ENCODE measurements at places on chromosomes 5 and 9.

DNA sequence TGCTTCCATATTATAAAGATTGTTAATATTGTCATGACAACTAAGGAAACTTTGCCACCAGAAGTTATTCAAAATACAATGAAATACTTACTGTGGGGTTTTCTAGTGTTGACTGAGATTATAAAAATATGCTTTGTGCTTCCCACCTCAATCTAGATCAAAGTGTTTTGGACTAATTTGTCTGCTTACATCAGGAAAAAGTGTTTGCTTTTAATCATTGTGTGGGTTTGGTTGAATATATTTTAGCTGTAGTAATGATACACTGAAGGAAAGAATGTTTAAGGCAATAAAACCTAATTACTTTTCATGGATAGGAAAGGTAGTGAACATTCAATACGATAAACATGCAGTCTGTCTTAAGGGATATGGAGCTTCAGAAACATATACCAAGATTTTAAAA is 29.8 kb upstream of the MAN2A1 start:
- no peak for DNase-seq

DNA sequence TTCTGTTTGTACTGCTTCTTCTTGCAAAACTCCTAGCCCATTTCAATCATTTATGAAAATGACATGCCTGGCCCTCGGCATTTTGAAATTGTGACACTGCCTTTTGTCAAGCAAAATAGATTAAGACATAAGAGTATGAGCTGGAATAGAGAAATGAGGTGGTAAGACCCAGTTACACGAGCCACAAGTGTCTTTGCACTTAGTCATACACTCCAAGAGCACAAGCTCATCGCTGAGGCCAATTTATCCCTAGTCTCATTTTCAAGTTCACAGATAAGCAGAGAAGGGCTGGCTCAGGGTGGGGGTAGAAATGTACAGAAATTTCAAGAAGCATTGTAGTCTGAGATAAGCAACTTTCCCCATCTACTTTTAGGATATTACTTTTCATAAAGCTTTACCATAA is 40.6 kb upstream of the MAP1B start:
- no peak for DNase-seq

- DNase-seq = no peak
Observed at GRCh38 chr5:56985936-56986625, 34.2 kb upstream of the MIER3 start.

GRCh38 chr9:38227656-38228055 is 158.6 kb upstream of the SHB start:
- DNase-seq = no peak

- DNase-seq = peak; percentile 94
Observed at GRCh38 chr9:75087824-75088645, at the start of the genes NMRK1 and OSTF1. TSS of gene NMRK1 (minus strand) at chr9:75088155. CDS start at chr9:75083115, 5,040 bp downstream. TSS of gene OSTF1 (plus strand) at chr9:75088514. CDS start at chr9:75088693, 179 bp downstream.

DNA sequence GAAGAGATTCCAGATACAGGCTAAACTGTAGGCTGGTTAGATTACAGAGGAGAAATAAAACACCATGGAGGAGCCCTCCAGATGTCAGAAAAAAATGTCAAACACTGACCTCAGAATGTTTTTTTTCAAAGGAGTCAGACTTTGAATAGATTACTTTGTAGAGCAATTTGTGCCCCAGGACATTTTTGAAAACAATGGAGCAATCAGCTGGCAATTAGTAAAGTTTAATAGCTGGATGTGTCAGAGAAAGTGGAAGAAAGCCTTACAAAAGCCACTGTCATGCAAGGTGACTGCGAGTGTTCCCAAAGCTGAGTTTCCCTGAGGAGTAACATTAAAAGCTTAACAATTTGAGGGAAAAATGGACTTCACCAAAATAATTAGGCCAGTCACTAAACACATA is 417.8 kb upstream of the CTNND2 start:
- DNase-seq = no peak

DNA sequence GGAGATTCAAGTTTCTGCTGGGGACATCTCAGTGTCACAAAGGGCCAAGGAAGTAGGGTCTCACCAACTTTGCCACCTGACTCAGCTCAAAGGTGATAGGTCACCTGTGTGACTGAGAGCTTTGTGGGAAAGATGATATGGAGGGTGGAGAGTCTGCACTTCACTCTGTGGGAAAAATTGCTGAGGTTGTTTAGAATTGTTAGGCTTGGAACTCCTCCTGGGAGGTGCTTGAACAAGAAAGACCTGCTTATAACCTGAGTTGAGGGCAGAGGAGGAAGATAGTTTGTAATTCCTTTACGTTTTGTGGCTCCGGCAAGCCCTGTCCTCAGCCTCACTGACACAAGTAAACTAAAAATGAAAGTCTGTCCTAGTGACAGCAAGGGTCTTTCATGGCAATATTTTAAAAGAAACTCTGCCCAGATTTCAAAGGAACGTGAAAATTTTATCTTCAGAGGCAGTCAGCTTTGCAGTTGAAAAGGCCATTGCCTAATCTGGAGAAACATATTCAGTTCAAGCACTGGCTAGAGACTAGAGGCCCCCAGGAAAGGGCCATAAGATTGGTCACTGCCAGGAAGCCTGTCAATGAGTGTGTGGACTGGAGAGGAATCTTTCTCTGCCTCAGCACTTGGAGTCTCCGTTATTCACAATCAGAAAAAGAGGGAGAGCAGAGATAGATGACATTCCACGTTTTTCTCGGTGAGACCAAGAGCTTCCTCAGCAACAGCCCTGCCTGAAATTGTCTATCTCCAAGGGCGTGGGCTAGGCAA is 23.2 kb downstream of the PCDHAC2 start:
- DNase-seq = no peak

- DNase-seq = no peak
Observed at GRCh38 chr9:83434254-83434653, 103.9 kb downstream of the FRMD3 start.

GRCh38 chr5:39437467-39437866 is 12.7 kb upstream of the DAB2 start:
- DNase-seq = no peak

DNA sequence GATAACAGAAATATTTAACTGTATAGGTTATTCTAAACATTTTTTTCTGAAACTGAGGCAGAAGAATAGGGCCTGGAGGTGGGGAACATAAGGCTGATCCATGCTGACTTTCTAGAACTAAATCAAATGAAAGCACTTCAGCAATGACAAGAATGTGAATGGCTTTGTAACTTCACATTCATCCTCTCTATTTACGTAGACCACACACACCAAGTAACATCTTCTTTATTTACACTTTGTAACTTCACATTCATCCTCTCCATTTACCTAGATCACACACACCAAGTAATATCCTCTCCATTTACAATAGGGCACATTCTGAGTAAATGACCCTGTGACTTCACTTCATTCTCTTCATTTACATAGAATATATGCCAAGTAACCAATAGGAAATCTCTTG is 251.8 kb upstream of the CDH9 start:
- DNase-seq = no peak

DNA sequence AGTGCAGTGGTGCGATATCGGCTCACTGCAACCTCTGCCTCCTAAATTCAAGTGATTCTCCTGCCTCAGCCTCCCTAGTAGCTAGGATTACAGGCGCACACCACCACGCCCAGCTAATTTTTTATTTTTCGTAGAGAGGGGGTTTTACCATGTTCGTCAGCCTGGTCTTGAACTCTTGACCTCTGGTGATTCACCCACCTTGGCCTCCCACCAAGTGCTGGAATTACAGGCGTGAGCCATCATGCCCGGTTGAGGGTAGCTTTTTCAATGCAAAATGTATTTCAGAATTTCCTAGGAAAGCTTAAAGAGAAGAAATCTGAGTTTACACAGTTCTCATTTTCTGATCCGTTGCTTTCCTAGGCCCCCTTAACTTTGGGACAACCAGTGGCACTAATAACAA is 15.7 kb downstream of the BDP1 start:
- no peak for DNase-seq

DNA sequence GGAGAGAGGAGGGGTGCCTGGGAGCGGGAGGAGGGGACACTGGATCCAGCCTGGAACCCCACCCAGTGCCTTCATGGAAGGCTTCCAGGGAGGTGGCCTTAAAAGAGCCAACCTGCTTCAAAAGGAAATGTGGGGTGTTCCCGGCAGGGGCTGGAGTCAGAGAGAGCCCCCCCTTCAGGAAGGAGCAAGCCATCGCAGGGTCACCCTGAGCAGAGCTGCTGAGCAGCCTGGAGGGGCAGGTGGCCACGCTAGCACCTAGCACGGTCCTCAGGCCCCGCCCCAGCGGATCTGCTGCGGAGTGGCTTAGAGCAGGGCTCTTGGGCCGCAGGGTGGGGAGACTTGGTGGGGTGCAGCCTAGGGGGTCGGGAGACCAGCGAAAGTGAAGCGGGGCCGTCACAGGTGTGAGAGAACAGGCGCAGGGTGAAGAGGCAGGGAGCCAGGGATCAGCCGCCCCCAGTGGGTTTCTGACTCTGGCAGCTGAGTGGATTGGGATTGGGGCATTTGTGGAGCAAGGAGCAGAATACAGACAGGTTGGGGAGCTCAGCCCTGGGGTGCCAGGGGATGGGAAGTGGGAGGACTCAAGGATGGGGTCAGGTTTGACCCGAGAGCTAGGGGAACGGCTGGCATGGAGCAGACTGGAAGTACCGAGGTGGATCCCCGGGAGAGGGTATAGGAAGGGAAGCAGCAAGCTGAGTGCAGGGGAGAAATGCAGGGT is 1.5 kb downstream of the LCN2 start:
- DNase-seq = no peak

GRCh38 chr9:92820964-92821363 is 56.3 kb upstream of the BICD2 start:
- no peak for DNase-seq

- DNase-seq = peak; percentile 40
Observed at GRCh38 chr5:179235416-179236400, 109.6 kb downstream of the ADAMTS2 start.

- no peak for DNase-seq
Observed at GRCh38 chr9:27460226-27461023, 63.7 kb upstream of the IFNK start.

DNA sequence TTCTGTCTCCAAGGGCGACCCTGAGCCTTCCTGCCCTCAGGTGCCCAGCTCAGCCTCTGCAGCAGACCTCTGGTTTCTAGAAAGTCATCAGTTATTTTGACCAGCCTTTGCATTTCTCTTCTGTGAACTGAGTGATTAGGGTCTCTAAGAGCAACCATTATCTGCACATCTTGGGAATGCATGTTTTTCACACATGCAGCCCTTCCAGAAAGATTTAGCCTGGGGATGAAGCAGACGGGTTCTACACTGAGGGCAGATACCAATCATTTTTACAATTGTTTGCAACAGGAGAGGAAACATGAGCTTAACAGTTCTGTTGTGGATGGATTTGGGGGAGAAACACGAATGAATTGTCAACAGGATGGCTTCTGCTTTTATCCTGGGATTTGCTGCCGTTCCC is 90.1 kb upstream of the PITX1 start:
- no peak for DNase-seq

DNA sequence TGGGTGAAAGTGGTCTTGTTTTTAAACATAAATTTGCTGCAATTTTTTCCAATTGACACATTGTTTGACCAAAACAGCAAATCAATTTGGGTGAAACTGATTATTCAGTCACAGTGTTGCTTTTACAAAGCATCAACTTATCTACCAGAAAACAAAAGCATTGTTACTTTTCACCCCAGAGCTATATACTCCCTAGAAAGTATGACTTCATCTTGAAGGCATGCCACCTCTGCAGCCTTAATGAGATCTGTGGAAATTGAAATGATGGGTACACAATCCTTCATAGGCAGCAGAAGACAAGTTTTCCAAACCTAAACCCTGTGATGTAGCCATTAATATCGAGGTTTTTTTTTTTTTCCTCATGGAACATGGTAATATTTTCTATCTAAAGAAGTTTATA is 615.9 kb downstream of the CHSY3 start:
- DNase-seq = no peak

DNA sequence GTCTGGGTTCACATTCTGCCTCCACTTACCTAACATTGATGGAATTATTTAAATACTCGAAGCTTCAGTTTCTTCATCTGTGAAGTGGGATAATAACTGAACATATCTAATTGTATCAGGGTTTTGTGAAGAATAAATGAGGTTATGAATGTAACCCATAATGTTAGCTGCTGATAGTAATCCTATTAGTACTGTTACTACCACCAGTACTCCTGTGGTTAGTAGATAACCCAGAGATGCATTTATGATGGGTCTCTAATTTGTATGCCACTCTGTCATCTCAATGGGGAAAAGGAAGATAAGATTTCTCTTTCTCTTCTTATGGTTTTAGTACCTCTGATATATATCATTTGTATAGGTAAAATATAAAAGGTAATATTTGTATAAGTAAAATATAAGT is 16.0 kb downstream of the CPEB4 start:
- no peak for DNase-seq

DNA sequence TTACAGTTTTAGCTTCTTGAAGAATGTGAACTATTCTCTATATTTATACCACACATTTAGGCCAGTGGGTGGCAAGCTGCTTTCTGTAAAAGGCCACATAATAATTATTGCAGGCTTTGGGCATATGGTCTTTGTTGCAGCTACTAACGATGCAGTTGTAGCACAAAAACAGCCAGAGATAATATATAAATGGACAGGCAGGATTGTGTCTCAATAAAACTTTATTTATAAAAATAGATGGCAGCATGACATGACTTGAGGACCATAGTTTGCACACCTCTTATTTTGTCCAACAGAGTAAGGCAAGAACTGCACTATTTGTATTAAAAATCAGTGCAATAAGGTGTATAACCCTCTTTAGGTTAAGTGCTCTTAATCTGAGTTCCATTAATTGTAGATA is 415.0 kb downstream of the ANXA1 start:
- no peak for DNase-seq

DNA sequence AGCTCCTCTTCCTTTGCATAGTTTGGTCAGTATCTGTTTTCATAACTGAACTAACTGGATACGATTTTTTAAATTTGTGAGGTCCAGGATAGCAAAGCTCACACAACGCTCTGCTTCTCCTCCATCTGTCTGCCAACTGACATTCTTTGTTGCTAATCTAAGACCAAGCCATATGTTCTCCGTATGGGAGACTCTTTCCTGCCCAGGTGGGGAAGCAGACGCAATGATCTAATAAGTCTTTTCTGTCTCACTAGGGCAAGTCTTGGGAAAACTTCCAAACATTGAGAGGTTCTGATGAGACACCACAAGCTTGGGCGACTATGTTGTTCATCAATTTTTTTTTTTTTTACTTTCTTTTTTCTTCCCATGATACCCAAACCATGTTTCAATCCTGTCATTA is 558.5 kb downstream of the EFNA5 start:
- DNase-seq = no peak

GRCh38 chr5:137234973-137235943 is 263.9 kb downstream of the SPOCK1 start:
- DNase-seq = no peak
